Activated CD8-positive, alpha-beta T cell treated with anti-CD3 and anti-CD28 coated beads for 36 hours (primary cell): ENCODE measurements at places on chromosomes 11 and 22.

GRCh38 chr11:84140386-84141169 is 854.4 kb upstream of the CCDC90B start:
- no peak for DNase-seq

- no peak for DNase-seq
These were observed 77.4 kb upstream of the OR5AK2 start for GRCh38 chr11:56911312-56911711.

DNA sequence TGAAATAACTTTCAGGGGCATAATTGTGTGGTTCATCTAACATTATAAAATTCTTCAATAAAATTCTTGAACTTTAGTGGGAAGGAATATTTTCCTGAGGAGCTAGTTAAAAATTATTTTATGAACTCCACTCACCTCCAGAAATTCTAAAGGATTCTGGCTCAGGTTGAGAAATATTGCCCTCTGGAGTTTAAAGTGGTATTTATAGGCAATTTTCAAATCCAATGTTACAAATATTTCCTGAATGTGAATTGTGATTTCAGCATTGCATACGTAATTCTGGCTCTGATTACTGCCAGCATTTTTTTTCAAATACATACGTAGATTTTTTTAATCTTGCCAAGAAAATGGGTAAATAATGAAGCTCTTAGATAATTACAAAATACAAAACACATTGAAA is 598.2 kb upstream of the ANO3 start:
- no peak for DNase-seq

GRCh38 chr11:8987446-8987845 is 16.4 kb downstream of the NRIP3 start:
- DNase-seq, result no peak

DNA sequence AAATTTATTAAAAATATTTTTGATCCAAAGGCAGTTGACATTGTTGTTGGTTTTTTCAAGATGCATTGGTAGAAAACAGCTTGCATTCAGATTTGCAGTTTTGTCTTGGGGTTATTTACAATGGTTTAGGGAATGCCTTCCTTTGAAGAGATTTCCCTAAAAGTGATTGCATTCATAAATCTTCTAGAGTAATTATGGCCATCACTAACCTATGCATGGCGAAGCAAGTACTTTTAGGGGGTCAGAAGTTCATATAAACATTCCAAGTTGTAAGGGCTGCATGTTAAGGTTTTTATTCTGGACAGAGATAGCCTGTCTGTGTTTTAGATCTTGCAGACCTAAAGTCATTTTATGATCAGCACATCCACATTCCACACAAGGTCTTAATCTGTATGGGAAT is 53.5 kb downstream of the PPFIBP2 start:
- no peak for DNase-seq

GRCh38 chr22:46674367-46674781 is 54.2 kb downstream of the GRAMD4 start:
- peak; percentile 100 for DNase-seq

DNA sequence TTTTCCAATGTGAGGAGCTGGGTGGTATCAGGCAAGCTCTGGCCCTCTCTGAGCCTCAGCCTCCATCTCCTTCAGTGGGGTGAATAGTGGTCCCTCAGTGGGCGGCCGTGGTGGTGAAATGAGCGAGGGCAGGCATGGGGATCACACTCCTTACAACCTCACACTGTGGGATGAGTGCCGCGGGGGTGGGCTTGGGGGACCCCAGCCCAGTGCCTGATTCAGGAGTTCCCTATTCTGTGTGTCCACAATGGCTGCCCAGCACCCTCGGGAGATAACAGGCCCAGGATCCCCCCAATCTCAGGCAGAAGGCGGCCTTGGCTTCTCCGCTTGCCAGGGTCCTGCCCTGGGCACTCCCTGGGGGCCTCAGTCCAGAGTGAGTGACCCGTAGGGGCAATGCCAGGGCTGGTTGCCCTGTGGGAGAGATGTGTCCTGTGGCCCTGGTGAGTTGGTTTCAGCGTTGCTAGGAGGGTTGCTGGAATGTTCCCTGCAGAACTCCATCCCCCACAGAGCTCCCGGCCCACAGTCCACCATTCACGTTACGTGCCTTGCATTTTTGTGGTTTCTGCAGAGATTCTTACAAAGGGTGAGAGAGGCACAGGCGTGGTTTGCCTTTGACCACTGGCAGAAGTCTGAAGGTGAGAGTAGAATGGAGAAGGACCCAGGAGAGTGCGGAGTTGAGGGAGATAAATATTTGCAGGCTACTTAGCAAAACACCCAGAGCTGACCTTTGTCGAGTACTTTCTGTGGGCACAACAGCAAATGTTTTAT is 2.9 kb downstream of the ALDH3B1 start:
- DNase-seq, result no peak

DNA sequence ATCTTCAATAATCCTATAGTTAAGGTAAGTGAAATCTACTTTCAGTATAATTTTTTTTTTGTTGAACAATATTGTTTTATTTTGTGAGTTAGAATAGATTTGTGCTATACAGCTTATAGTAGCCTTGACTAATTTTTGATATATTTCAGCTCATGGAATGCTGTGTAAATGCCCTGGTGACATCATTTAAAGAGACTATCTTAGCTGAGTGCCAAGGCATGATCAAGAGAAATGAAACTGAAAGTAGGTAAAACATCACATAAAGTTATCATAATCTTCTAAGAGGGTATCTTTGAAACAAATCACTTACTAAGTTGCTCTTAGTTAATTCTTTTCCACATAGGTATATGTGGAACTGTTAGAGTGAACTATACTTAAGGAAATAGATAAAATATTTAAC is 51.4 kb upstream of the ACAT1 start:
- DNase-seq, result no peak

- DNase-seq, result no peak
These were observed 560.1 kb upstream of the FAT3 start for GRCh38 chr11:91664521-91664920.

GRCh38 chr11:126282361-126282735 is 545 bp upstream of the TIRAP start:
- DNase-seq, result peak; percentile 55

DNA sequence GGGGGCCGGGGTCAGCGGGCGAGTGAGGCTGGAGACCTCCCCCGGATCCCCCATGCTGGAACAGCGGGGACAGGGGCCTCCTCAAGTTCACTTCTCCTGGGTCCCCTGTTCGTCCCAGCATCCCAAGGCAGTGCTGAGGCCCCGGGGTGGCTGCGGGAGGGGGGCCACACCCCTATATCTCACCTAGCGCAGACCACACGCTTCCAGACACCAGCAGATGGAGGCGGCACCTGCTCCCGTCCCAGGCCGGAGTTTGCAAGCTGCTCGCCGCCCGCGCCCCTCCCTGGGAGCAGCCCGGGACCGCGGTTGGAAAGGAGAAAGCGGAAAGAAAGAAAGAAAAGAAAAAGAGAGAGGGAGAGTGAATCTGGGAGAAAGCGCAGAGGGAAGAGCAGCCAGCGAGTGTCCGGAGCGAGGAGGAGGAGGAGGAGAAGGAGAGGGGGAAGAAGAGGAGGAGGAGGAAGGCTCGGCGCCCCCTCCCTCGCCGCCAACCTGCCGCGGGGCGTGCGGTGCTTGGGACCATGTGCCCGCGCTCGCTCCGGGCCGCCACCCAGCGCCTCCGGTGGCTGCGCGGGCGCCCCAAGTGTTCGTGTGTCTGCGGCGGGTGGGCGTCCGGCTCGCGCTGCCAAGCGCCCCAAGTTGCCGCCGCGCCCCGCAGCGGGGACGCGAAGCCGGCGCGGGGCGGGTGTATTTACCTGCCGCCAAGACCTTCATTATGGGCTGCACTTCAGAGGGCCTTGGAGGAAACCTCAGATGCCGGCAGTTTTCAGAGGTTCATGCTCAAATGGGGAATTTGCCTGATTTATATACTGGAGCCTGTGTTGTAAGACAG is at the start of gene LIF:
Gene LIF, minus strand, starts transcription at position 775 of the 829 bp plus-strand sequence. Its CDS starts 64 bp downstream, at position 711.
- peak; percentile 74 for DNase-seq

DNA sequence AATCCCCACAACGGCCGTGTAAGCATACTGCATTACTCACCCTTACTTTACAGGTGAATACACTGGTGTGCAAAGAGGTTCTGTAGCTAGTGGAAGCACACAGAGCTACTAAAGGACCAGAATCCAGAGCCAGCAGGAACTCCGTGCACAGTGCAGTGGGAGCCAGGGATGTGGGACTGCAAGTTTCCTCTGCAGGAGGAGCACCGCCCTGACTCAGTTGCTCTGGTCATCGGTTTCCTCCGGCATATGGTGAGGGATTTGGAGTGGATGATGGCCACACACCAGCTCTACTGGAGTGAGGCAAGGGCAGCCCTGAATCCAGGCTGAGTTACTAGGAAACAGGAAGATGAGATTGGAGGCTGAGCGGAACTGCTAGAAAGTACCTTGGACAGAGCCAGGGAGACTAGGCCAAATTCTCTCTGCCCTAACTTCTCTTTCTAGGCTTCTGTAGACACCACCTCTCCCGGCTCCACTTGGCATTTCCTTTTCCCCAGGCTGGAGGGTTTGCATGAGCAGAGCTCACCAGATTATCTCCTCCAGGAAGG is 18.2 kb upstream of the C22orf42 start:
- DNase-seq, result no peak

- no peak for DNase-seq
These were observed 722.9 kb upstream of the RAG2 start for GRCh38 chr11:37320921-37321320.

- peak; percentile 91 for DNase-seq
These were observed at the start of gene CBX7 for GRCh38 chr22:39152511-39153219. Gene CBX7, minus strand, starts transcription at chr22:39152680. Its CDS starts 236 bp downstream, at chr22:39152444.

DNA sequence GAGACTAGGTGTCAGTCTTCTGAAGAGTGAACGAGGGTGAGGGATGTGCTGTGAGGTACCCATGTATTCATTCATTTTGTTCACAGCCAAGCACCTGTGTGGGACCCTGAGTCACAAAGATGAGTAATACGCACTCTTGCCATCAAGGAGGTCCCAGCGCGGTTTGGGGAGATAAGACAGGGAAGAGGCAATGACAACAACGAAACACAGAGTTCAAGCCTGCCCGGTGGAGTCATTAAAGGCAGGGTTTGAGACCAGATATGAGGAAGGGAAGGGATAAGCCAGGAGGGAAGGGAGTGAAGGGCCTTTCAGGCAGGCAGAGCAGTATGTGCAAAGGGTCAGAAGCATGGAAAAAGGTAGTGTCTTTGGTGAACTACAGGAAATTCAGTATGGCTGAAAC is 4.6 kb downstream of the DCHS1 start:
- DNase-seq, result peak; percentile 80

DNA sequence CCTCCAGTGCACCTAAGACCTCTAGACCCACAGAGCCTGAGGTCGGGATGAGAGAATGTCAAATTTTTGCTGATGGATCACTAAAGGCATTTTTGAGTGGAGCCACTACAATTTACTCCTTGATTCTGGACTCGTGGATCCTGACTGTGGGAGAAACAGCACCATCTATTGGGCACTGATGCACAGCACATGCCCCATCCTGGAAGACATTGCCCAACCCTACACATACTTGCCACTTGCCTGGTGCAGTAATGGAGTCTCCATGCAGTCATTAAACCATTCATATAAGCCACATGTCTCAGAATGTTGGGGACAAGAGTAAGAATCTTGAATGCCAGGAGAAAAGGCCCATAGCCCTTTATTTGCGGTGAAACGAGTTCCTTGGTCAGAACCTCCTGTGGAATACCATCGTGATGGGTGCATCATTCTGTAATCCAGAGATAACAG is 103.9 kb downstream of the GGTLC2 start:
- DNase-seq, result peak; percentile 70

GRCh38 chr11:11322101-11322500 is 30.9 kb downstream of the CSNK2A3 start:
- DNase-seq, result no peak

DNA sequence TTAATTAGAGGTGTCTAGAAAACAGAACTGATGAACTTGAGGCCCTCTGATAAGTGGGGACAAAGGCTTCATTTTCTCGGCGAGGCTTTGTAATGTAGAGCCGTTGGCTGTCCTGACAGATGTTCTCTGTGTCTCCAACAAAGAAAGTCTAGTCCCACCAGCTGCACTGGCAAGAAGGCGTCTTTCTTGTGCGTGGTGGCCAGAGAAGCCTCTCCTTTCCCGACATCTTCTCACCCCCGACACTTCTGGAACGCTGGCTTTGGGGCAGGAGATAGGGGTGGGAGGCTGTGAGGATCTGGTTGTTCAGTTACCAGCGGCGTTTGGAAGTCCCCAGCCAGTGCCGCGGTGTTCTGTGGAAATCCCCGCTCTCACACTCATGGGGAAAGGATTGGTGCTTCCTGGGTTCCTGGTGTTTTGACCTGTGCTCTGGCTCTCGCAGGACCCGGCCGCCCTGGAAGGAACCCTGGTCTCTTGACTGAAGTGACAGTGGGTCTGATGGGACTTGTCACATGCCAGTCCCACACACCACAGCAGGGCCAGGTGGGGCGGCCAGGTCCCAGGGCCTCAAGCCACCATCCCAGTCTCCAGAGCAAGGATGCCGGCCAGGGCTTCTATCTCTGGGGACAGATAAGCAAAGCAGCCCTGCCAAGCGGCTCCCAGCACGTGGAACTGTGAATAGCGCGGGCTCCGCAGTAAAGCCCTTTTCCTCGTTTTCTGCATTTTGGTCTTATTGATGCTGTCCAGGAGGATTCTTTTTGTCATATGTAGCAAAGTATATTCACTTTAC is 23.2 kb downstream of the FADS2 start:
- DNase-seq, result no peak

DNA sequence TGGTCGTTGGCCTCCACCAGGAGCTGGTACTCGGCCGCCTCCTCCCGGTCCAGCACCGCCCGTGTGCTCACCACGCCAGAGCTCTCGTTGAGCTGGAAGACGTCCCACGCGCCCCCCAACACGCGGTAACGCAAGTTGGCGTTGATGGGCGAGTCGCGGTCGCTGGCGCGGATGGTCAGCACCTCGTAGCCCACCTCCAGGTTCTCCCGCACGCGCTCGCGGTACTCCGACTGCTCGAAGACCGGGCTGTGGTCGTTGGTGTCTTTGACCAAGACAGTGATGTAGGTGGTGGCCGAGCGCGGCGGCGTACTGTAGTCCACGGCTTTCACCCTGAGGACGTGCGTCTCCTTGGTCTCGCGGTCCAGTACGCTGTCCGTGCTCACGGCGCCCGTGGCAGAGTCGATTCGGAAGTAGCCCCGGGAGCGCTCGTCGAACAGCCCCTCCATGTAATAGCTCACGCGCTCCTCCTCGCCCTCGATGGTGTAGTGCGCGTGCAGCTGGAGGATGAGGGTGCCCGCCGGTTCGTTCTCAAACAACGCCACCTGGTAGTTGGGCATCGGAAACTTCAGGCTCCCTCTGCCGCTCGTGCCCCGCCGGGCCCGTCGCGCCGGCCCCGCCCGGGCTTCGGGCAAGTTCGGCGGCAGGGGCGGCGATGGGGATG is 1.4 kb downstream of the CELSR1 start:
- DNase-seq, result no peak

GRCh38 chr11:28132548-28132947 is 24.4 kb downstream of the METTL15 start:
- DNase-seq, result no peak

GRCh38 chr11:12876988-12877387 is 132.1 kb upstream of the RASSF10 start:
- DNase-seq, result no peak

- no peak for DNase-seq
These were observed 5.1 kb upstream of the LYVE1 start for GRCh38 chr11:10573556-10573955.

- no peak for DNase-seq
These were observed 92.9 kb downstream of the DHCR7 start for GRCh38 chr11:71355281-71355680.
